ENCODE measurements at places on chromosomes 11 and 22.

- DNase-seq = no peak
Measured at GRCh38 chr22:35066768-35067167, 810 bp downstream of the ISX start.

DNA sequence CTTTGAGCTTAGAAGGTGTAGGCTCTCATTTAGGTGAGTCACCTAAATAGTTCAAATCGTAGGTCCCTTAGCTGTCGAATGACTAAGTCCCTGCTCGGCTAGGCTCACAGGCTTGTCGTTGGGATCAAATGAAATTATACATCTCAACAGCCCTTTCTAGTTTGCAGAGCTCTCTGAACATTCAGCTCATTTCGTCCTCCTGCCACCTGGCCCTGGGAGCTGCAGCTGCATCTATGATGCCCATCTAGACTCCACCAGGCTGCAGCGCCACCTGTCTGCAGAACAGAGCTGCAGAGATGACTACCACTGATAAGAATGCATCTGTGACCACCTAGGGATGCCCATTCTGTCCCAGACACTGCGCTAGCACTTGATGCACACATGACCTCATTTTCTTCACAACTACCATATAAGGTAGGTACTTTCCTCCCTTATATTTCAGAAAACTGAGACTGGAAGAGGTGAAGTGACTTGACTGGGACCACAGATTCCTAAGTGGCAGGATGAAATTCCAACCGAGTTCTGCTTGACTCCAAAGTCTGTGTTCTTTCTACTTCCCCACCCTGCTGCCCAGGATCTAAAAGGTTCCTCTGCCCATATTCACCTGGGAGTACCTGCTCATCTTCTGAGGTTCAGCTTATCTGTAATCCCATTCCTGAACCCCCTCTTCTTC is 141.1 kb upstream of the NARS2 start:
- no peak for DNase-seq

GRCh38 chr11:128291835-128292234 is 295.5 kb downstream of the ETS1 start:
- DNase-seq = no peak

GRCh38 chr11:77146261-77147035 is 18.4 kb downstream of the MYO7A start:
- DNase-seq = no peak

Measured in SIG-M5 (cell line).